ENCODE measurements at places on chromosomes 1 and 21.

DNA sequence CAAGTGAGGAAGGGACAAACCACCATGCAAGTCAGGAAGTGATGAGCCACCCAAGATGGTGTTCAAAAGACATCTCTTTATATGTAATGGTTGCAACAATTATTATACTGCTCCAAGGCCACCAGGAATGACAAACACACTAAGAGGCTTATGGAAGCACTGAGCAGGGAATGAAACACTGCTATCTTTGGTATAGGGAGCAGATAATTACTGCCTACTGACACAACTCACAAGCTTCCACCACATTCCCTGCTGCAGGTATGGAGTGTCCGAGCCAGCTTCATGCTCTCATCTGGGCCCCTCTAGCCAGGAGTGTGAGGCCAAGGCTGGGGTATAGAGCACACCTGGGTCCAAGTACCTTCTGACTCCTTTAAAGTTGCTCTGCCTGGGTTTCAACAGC, 371.4 kb downstream of the HHAT start:
- no peak for DNase-seq

DNA sequence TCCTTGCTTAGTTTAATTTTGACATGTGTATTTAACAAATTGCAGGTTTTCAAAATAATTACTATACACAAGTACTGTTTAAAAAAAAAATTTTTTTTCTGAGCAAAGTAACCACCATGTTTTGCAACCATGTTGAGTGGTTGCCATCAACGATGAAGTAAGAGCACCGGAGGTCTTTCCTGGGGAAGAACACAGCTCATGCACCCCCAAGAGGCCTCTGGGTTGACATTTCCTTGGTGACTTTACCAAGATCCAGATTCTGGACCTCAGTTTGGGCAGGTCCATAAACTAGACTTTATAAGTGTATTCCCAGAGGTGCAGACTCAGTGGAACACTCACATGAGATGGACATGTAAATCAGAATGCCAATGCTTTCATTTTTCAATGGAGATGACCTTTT, 36.8 kb upstream of the RALGPS2 start:
- DNase-seq: no peak

- DNase-seq: no peak
Measured at GRCh38 chr1:176987016-176987415, 177.5 kb downstream of the ASTN1 start.

DNA sequence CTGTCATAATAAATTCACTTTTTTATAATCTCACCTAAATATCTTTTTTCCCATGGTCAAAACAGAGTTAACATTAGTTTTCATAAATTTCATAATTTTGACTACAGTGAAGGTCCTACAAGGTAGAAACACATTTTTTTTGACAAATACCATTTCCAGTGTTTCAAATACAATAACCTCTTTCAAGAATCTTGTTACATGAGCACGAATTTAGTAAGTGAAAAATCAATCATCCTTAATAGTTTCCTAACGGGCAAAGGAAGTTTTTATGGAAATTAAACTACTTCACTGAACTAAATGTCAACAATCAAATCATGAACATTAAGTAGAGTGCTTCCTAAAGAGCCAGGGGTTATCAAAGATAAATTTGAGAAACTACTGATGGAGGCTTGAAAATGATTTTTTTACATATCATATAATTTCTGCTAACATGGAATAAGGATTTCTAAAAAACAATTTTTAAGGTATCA, 35.4 kb downstream of the ABL2 start:
- DNase-seq: no peak

DNA sequence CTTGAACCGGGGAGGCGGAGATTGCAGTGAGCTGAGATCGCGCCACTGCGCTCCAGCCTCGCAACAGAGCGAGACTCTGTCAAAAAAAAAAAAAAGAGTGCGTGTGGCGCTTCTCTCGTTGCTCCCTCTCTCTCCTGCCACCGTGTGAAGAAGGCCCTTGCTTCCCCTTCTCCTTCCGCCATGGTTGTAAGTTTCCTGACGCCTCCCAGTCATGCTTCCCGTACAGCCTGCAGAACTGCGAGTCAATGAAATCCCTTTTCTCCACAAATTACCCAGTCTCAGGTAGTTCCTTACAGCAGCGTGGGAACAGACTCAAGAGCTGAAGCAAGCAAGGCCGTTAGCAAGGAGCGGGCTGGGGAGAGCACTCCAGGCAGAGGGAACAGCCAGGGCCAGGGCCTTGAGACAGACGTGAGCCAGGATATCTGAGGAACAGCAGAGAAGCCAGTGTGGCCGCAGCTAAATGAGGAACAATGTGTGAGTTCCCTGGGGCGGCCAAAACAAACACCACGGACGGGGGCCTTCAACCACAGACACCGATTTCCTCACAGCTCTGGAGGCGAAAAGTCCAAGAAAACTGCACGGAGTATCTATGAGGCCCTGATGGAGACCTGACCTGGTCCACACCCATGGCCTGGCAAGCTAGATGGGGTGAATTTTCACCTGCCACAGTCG, 54.2 kb upstream of the ETS2 start:
- DNase-seq: no peak

GRCh38 chr1:218705911-218706893, 361.1 kb downstream of the TGFB2 start:
- DNase-seq: no peak

DNA sequence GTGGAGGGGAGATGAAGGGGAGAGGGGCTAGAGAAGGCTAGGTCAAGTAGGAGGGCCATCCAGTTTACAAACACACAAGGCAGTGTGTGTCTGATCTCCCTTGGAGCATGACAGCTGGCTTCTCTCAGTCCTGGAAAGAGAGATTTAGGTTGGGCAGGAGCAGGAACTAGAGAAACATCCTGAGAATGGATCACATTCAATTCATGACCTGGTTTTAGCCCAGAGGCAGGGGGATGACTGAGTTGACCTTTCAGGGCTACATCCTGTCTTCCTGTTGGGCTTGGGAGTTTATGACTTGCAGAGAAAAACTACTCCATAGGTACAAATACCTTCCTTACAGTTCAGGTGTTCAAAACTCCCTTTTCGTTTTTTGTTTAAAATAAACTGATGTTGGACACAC, 97.0 kb downstream of the IGSF21 start:
- DNase-seq: no peak

DNA sequence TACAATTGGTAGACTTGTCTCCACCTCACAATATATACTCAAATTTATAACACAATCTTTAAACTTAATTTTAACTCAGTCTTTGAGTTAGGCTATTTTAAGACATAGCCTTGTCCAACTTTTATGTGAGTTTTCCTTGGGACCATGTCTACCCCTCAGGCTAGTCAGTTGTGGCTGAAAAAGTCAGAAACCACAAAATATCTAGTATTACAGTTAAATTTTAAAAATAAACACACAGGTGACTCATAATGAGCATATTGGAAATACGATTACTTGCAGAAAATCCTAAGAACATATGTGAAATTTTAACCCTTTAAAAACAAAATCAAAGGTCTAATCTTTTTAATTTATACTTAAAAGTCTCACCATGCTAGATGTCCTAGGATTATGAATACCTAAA, 4.8 kb upstream of the ASB17 start:
- no peak for DNase-seq

DNA sequence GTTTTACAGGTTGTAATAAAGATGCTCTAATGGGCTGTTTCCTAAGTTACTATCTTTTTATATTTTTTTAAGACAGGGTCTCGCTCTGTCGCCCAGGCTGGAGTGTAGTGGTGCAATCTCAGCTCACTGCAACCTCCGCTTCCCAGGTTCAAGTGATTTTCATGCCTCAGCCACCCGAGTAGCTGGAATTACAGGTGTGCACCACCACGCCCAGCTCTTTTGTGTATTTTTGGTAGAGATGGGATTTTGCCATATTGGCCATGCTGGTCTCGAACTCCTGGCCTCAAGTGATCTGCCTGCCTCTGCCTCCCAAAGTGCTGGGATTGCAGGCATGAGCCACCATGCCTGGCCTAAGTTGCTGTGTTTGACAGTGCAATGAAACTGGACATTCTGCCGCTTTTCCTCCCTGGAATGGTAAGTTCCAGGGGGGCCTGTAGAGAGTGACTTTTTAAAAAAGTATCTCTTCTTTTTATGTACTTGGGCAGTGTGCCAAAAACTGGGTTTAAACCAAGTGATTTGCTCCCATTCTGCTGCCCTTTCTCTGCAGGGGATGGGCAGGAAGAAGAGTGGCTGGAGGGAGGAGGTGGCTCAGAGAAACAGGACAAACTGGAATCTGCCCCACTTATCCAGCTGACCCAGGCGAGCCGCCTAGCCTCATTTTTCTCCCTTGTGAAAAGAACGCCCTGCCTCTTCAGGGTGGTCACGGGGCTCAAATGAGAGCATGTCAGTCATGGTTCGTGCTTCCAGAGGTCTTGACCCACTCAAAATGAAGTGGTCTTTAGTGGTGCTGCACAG, 2.3 kb downstream of the SLC37A1 start:
- no peak for DNase-seq

GRCh38 chr1:24047110-24047477, 64.8 kb downstream of the MYOM3 start:
- no peak for DNase-seq

DNA sequence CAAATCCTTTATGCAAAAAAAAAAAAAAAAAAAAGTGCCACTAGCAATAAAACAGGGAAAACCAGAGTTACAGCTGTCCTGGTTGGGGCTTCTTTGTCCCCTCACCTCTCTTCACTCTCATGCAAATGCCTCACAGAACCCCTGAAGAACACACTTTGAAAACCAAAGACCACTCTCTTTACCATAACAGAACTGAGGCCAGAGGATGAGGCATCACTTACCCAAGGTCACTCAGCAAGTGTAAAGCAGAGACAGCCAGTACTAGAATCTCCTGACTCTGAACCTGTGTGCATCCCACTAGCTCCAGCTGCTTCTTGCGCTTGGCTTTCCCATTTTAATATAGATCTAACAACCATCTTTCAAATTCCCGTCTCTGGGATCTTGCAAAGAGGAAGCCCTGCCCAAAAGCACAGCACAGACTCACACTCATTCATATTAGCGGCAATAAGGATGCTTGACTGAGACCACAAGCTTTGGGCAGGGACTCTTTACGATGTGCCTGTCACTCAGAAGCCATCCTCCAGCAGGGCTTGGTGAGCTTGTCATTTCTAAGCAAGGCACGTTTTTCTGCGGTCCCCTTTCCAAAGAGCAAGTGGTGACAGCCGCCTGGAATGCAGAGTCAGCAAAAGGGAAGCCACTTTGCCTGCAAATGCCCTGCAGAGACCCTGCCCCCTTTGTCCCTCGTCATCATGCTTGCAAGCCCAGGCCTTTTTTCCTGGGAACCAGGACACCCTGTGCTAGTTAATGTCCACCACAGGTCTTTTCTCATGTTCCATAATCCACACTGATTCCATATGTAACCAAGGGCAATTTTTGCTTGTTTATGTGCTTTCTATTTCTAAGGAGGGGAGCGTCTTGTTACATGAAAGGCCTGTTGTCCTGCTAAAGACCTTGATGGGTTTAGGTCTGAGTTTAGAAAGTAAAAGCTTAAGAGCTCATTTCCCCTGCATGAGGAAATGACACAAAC, 76.5 kb upstream of the NFIA start:
- DNase-seq: no peak

DNA sequence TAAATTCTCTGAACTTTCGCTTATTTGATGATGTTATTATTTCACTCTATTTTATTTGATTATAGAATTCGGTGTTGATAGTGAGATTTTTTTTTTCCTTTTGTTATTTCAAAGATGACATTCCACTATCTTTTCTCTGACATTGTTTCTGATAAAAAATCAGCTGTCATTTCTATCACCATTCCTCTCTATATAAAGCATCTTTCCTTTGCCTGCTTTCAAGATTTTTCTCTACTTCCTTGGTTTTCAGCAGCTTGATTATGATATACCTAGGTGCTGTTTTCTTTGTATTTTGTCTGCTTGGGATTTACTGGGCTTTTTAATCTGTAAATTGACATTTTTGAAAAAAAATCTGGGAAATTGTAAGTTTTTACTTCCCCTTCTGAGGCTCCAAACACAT, 344.0 kb downstream of the HLX start:
- no peak for DNase-seq

GRCh38 chr1:100306735-100307313, 40.8 kb downstream of the RTCA start:
- no peak for DNase-seq

GRCh38 chr1:5507340-5507739, 484.9 kb downstream of the NPHP4 start:
- no peak for DNase-seq

DNA sequence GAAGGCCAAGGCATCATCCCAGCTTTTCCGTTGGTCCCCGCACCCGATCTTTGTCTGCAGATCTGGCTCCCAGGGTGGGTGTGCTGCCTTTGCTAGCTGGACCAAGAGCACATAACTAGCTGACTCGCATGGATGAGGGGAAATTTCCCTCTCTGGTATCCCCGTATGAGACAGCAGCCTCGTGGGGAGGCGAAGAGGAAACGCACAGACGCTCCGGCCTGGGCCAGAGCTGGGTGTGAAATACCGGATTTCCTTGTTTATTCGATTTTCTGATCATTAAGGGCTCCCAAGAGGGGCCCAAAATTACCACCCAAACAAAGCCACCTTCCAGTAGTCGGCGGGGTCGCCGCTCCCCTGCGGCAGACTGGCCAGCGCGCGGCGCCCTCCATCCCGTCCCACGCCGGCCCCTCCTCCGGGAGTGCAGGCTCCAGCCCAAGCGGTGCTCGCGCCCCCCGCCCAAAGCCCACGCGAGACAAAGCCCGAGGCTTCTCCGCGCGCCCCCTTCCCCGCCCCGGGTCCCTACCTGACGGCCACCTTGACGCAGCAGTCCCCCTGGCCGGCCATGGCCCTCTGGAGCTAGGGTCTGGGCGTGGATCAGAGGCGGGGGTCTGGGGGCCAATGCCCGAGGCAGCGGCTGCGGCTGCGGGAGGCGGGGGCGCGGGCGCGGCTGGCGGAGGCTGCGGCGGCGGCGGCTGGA, 546 bp downstream of the KIF21B start:
- peak; percentile 21 for DNase-seq

GRCh38 chr21:46397211-46397905, 61.3 kb upstream of the DIP2A start:
- DNase-seq: no peak

GRCh38 chr1:3892748-3893147, 7.3 kb downstream of the C1orf174 start:
- DNase-seq: no peak

- DNase-seq: no peak
Measured at GRCh38 chr1:225652729-225653462, at the start of gene ENAH. Gene ENAH, minus strand, starts transcription at chr1:225653123. Its CDS starts 433 bp downstream, at chr1:225652690.

- DNase-seq: no peak
Measured at GRCh38 chr1:172818841-172819527, 160.1 kb downstream of the FASLG start.

- no peak for DNase-seq
Measured at GRCh38 chr1:64912191-64912590, 54.2 kb downstream of the JAK1 start.

GRCh38 chr1:246775531-246776385, 51.5 kb downstream of the SCCPDH start:
- no peak for DNase-seq

DNA sequence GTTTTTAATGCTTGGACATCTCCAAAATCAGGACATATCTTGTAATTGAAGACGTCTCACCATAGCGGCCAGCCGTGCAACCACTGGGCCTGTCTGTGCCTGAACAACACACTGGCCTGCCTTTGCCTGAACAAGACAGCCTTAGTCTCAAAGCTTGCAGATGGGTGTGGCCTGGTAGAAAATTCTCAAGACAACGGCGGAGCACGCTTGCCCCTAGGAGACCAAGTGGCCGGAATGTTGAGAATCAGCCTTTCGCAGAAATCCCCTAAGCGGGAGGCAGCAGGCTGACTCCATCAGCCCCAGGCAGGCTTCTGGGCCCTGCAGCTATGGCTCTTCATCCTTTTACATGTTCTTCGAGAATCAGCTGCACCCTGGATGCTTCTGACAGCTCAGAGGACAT, 98.0 kb upstream of the C1orf174 start:
- DNase-seq: no peak

- DNase-seq: no peak
Measured at GRCh38 chr1:103112546-103112945, 4.2 kb upstream of the COL11A1 start.

Data from stimulated activated CD4-positive, alpha-beta T cell treated with anti-CD3 and anti-CD28 coated beads, TNF-alpha, amount 100 ng/mL, for 1 hour (primary cell).